ENCODE measurements at places on chromosomes 16 and 17. TPM values are rescaled to one million over a fixed set of nuclear protein-coding genes. Genes with fewer than 3 reads are reported as not detected.

GRCh38 chr17:4180791-4181190 lies 37.8 kb downstream of the CYB5D2 start:
- H3K4me3 ChIP-seq = no peak overlapping the region
- H3K4me1 ChIP-seq = no peaks in the 10 kb centered on the region
- peaks cover 5% of the 10 kb centered on the region for H3K36me3 ChIP-seq
- H3K27ac ChIP-seq = no peak overlapping the region
- no peak for DNase-seq

- no peaks in the 10 kb centered on the region for H3K4me1 ChIP-seq
- no peaks in the 10 kb centered on the region for H3K27me3 ChIP-seq
- no peaks in the 10 kb centered on the region for H3K36me3 ChIP-seq
- H3K27ac ChIP-seq = no peak overlapping the region
- H3K4me3 ChIP-seq = no peak overlapping the region
Measured at GRCh38 chr16:54344646-54345630, 58.4 kb upstream of the IRX3 start.

KRTAP1-1 gene
- total RNA-seq = not detected

TMEM97 gene
- 75.5 TPM for total RNA-seq

- H3K36me3 ChIP-seq = no peaks in the 10 kb centered on the region
- DNase-seq = no peak
- H3K4me3 ChIP-seq = no peak overlapping the region
- H3K4me1 ChIP-seq = peaks cover 46% of the 10 kb centered on the region
- no peaks in the 10 kb centered on the region for H3K27me3 ChIP-seq
Measured at GRCh38 chr17:19645734-19646201, 2.8 kb upstream of the ALDH3A2 start.

DNA sequence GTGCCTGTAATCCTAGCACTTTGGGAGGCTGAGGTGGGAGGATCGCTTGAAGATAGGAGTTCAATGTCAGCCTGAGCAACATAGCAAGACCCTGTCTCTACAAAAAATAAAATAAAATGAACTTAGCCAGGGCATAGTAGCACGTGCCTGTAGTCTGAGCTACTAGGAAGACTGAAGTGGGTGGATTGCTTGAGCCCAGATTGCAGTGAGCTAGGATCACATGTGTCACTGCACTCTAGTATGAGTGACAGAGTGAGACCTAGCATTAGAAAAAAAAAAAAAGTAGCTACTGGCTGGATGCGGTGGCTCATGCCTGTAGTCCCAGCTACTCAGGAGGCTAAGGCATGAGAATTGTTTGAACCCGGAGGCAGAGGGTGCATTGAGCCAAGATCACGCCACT lies 6.0 kb downstream of the ADAP2 start:
- no peaks in the 10 kb centered on the region for H3K36me3 ChIP-seq
- no peaks in the 10 kb centered on the region for H3K4me1 ChIP-seq
- no peak overlapping the region for H3K27ac ChIP-seq
- DNase-seq = no peak
- no peaks in the 10 kb centered on the region for H3K27me3 ChIP-seq

TLK2 gene
- 54.1 TPM for total RNA-seq

GRCh38 chr17:8740486-8740885 lies 4.2 kb downstream of the CCDC42 start:
- peaks cover 3% of the 10 kb centered on the region for H3K4me1 ChIP-seq
- H3K27ac ChIP-seq = no peak overlapping the region
- H3K27me3 ChIP-seq = no peaks in the 10 kb centered on the region
- no peak for DNase-seq

TBC1D28 gene
- total RNA-seq = not detected

DNA sequence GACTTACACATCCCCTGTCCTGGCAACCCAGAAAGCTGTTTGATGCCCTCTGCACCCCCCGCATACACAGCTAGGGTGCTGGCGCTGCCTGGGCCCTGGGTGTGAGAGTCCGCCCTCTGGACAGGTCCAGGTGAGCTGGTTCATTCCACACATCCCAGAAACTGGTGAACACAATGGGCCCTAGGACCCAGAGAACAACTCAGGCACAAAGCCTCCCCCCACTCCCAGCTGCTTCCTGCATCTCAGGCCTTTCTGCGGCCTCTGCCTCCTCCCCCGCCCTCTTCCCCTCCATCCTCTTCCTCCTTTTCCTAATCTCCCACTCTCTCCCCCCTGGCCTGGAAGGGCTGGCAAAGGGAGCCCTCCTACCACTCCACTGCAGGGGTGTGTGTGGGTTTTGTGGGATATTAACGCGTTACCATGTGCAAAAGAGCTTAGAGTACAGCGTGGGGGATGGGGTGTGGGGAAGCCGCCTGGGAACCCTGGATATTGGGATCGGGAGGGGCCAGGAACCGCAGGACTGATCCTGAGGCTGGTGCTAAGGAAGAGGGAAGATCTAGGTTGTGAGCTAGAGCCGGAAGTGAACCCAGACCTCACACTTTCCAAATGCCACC lies 1.6 kb upstream of the PPP1R9B start:
- peaks cover 57% of the 10 kb centered on the region for H3K4me1 ChIP-seq
- DNase-seq = peak; percentile 81
- H3K4me3 ChIP-seq = no peak overlapping the region
- peak overlapping the region; percentile 86 for H3K27ac ChIP-seq

- no peak overlapping the region for H3K4me3 ChIP-seq
- peaks cover 5% of the 10 kb centered on the region for H3K36me3 ChIP-seq
- no peaks in the 10 kb centered on the region for H3K27me3 ChIP-seq
- no peak for DNase-seq
- H3K4me1 ChIP-seq = no peaks in the 10 kb centered on the region
Measured at GRCh38 chr16:2707368-2708289, 12.4 kb downstream of the PRSS27 start.

DNA sequence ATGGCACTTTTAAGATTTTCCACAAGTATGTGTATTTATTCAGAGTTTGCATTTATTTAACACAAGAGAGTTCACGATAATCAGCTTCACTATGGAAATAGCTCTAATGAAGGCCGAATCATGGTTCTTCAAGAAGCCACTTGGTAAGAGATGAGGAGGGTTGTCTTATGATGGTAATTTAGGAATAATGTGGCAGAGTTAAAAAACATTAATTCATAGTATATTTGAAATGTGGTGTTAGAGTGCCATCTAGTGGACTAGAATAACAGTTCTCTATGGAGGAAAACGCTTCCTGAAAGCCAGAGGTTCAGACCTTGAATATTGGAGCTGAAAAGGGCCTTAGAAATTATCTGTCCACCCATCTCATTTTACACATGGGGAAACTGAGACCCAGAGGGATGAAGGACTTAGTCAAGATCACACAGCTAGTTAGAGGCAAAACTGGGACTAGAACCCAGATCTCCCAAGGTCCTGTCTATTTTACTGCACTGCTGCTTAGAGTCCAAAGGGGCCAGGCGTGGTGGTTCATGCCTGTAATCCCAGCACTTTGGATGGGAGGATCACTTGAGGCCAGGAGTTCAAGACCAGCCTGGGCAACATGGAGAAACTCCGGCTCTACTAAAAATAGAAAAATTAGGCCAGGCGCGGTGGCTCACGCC lies 33.8 kb upstream of the KPNB1 start:
- H3K4me3 ChIP-seq = no peak overlapping the region
- H3K4me1 ChIP-seq = peaks cover 25% of the 10 kb centered on the region
- DNase-seq = no peak
- H3K27ac ChIP-seq = no peak overlapping the region
- no peaks in the 10 kb centered on the region for H3K27me3 ChIP-seq

DNA sequence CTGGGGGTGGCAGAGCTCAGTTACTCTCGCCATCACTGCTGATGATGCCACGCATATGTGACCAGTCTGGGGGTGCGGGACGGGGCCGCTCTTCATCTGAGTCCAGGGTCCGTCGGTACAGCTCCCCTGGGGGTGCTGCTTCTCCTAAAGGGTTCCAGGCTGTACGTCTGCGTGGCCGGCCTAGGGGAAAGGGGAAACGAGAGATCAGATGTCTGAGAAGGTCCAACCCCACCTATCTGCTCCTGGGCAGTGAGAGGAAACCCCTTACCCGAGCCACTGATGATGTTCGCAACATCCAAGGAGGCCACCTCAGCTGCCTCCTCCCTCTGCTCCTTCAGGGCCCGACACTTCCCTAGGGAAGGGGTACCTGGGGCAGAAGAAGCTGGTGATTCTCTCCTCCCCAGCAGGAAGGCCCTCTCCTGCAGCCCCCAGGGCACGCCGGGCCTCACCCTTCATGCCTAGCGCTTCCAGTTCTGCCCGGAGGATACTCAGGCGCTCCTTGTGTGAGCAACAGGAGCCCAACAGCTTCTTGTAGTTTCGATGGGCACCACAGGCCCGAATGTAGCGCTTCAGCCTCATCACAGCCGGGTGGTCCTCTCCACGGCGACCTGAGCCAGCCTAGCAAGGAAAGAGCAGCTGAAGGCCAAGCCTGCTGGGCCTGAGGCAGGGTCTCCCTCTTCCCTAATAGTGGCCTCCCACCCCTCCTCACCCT lies 2.1 kb downstream of the HIRIP3 start:
- H3K4me1 ChIP-seq = peaks cover 26% of the 10 kb centered on the region
- no peaks in the 10 kb centered on the region for H3K36me3 ChIP-seq
- no peaks in the 10 kb centered on the region for H3K27me3 ChIP-seq
- H3K4me3 ChIP-seq = no peak overlapping the region
- no peak for DNase-seq

NPIPB2 gene
- 1.8 TPM for total RNA-seq

KIF1C gene
- total RNA-seq = 43.1 TPM

DNA sequence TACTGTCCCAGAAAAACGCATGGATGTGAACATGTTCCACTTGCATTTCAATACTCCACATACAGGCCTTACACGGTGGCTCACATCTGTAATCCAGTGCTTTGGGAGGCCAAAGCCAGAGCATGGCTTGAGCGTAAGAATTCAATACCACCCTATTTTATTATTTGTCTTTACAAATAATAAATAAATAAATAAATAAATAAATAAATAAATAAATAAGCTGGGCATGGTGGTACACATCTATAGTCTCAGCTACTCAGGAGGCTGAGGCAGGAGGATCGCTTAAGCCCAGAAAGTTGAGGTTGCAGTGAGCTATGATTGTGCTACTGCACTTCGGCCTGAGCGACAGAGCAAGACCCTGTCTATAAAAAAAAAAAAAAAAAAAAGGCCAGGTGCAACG lies 53.9 kb downstream of the PLXDC1 start:
- H3K4me3 ChIP-seq = no peak overlapping the region
- H3K36me3 ChIP-seq = no peaks in the 10 kb centered on the region
- no peaks in the 10 kb centered on the region for H3K27me3 ChIP-seq
- DNase-seq = no peak

- no peaks in the 10 kb centered on the region for H3K36me3 ChIP-seq
- H3K4me3 ChIP-seq = no peak overlapping the region
- H3K27me3 ChIP-seq = no peaks in the 10 kb centered on the region
- H3K4me1 ChIP-seq = no peaks in the 10 kb centered on the region
Measured at GRCh38 chr17:56121191-56122051, 31.9 kb upstream of the ANKFN1 start.

GRCh38 chr17:77632619-77633018 lies 325.9 kb upstream of the TNRC6C start:
- no peak overlapping the region for H3K4me3 ChIP-seq
- H3K27me3 ChIP-seq = peaks cover 4% of the 10 kb centered on the region
- H3K4me1 ChIP-seq = no peaks in the 10 kb centered on the region
- DNase-seq = no peak
- H3K36me3 ChIP-seq = no peaks in the 10 kb centered on the region
- no peak overlapping the region for H3K27ac ChIP-seq

FAM171A2 gene
- not detected for total RNA-seq

GRCh38 chr17:79478051-79478461 lies 132.8 kb downstream of the RBFOX3 start:
- no peak overlapping the region for H3K27ac ChIP-seq
- H3K4me1 ChIP-seq = no peaks in the 10 kb centered on the region
- H3K36me3 ChIP-seq = no peaks in the 10 kb centered on the region
- H3K4me3 ChIP-seq = no peak overlapping the region

TBC1D26 gene
- not detected for total RNA-seq

- H3K27me3 ChIP-seq = no peaks in the 10 kb centered on the region
- H3K36me3 ChIP-seq = no peaks in the 10 kb centered on the region
- no peaks in the 10 kb centered on the region for H3K4me1 ChIP-seq
- DNase-seq = no peak
- no peak overlapping the region for H3K27ac ChIP-seq
Measured at GRCh38 chr16:71441348-71442050, 355 bp downstream of the TLE7 start.

CETP gene
- not detected for total RNA-seq

GRCh38 chr16:30375864-30376263 lies 1.3 kb downstream of the MYL11 start:
- no peaks in the 10 kb centered on the region for H3K36me3 ChIP-seq
- H3K27me3 ChIP-seq = no peaks in the 10 kb centered on the region
- no peak for DNase-seq
- H3K4me1 ChIP-seq = peaks cover 48% of the 10 kb centered on the region

DNA sequence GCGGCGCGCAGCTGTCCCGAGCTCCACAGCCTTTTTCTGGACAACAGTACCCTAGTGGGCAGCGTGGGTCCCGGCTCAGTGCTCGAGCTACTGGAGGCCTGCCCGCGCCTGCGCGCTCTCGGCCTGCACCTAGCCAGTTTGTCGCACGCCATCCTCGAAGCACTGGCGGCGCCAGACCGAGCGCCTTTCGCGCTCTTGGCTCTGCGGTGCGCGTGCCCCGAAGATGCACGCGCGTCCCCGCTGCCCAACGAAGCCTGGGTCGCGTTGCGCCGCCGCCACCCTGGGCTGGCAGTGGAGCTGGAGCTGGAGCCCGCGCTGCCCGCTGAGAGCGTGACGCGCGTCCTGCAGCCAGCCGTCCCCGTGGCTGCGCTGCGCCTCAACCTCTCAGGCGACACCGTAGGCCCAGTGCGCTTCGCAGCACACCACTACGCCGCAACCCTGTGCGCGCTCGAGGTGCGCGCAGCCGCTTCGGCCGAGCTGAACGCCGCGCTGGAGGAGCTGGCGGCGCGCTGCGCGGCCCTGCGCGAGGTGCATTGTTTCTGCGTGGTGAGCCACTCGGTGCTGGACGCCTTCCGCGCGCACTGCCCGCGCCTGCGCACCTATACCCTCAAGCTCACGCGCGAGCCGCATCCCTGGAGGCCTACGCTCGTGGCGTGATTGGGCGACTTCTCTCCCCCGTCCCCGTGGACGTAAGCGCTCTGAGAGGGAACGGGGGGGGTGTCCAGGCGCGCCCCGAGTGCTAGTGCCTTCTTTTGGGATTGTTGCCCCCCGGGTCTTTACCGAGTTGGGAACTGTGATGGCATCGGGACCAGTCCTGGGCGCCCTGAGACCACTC lies 1.2 kb upstream of the HSF4 start:
- no peak for DNase-seq
- no peaks in the 10 kb centered on the region for H3K27me3 ChIP-seq
- no peaks in the 10 kb centered on the region for H3K36me3 ChIP-seq
- peak overlapping the region; percentile 14 for H3K27ac ChIP-seq

CES5A gene
- not detected for total RNA-seq

DNA sequence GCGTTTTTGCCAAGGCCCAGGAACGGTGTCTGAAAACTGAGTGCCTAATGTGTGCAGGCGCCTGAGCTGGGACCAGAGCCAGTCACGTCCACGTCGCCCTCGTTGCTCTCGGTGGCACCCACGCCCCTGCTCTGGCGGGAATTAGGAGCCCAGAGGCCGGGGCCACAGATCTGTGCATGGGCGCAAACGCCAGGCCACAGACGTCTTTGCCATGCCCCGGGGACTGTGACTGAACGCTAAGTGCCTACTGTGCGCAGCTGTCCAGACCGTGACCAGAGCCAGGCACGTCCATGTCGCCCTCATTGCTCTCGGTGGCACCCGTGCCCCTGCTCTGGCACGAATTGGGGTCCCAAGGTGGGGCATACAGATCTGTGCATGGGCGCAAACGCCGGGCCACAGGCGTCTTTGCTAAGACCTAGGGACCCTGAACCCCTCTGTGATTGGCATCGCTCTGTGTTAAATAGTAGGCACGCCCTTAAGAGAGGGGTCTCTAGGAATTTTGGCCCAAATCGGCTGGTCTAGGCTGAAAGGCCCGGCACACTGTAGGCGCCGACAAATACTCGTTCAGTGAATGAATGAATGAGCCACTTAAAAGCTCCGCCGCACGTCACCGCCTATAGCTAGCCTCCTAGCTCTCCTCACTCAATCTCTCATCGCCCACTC lies 827 bp upstream of the UBALD1 start:
- peak; percentile 43 for DNase-seq
- peak overlapping the region; percentile 97 for H3K27ac ChIP-seq
- H3K4me1 ChIP-seq = peaks cover 73% of the 10 kb centered on the region
